T-helper 17 cell (primary cell): ENCODE measurements at places on chromosomes 11 and 22.

GRCh38 chr11:116918925-116919655 is 81.7 kb upstream of the APOA1 start:
- no peak for DNase-seq

DNA sequence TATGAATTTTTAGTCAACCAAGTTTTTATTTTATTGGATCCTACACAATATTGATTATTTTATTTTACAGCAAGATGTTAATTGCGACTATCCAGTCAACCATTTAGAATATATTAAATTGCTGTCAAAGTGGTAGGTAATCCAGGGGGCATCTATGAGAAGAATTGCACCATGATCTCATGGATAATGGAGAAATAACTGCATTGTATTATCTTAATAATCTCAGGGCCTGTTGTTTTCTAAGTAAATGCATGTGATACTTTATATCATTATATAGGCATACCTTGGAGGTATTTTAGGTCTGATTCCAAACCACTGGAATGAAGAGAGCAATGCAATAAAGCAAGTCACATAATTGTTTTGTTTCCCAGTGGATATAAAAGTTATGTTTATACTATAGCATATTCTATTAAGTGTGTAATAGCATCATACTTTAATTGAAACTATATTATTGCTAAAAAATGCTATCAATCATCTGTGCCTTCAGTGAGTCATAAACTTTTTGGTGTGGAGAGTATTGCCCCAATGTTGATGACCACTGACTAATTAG is 595.4 kb upstream of the CHORDC1 start:
- DNase-seq, result no peak

DNA sequence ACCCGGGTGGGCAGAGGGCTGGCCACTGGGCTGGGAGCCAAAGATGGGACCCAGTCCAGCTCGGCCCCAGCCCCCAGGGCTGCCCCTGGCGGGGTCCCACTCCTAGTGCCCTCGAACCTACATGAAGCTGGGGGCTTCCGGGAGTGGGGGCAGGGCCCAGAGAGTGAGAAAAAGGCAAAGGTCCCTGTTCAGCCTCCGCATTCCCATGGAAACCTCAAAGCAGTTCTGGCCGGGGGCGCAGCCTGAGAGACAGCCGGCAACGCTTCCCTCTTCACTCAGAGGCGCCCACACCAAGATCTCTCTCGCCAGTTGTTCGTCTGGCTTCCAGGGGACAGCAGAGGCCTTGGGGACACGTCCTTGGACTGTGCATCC is 22.4 kb upstream of the ARHGAP8 start:
- DNase-seq, result no peak

GRCh38 chr22:27677905-27678458 is 123.6 kb downstream of the MN1 start:
- no peak for DNase-seq

DNA sequence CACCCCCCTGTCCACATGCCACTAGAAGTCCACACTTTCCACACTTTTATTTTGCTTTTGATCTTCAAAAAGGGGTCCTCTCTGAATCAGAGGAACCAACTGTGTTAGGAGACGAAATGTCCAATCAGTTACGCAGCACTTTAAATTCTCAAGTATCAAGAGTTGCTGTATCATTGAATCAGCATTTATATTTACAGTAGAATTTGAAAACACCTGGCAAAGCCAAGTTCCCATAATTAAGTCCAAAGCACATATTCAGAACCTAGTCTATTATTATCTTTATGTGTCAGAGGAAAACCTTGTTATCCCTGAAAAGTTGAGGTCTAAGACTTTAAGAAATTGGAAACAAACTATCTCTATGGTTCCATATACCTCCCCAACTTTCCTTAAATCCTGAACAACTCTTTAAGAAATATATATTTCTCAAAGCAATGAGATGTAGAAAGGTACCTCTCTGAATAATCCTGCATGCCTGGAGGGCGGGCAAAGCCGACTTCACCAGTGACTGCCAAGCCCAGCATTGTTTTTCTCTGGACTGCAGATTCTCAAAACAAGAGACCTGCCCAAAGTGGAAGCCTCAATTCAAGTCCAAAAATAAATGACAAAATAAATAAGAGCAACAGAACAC is 75.9 kb upstream of the ARFGAP3 start:
- DNase-seq, result no peak

- no peak for DNase-seq
Observed at GRCh38 chr22:17102297-17102667, 17.5 kb downstream of the IL17RA start.

DNA sequence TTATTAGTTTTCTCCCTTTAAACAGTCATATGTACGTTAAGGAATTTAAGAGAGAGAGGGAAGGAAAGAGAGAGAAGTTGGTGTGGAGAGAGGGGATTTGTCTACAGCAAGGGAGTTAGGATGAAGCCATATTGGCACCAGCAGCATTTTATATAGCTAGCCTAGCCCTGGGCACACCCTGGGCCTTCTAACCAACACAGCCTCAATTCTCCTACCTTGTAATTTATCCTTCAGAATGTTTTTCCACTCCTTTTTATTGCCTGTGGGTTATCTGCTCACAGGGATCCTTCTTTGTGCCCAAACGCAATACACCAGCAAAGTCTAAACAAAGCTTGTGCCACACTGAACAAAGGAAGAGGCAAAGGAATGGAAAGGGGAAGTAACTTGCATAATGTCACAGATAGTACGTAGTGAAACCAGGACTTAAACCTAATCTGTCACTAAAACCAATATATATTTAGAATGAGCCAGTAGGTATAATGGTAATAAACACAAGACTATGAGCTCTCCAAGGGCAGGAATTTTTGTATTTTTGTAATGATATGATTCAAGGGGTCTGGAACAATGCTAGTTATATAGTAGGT is 613.8 kb upstream of the TENM4 start:
- no peak for DNase-seq

DNA sequence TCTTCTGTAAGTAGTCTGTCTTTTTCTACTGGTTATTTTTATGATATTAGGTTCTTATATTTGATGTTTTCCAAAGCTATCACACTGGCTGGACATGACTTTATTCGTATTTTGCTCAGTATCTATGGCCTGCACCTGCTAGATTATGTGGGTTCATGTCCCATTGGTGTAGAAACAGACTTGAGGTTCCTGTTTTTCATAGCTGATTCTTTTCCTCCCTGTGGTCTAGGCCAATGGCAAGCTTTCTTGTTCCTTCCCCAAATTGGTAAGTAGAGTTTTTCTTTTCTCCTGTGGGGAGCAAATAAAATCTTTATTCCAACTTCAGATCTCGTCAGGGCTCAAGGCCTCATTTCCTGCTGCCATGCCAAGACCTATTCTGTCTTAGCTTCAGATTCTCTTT is 30.2 kb upstream of the SWAP70 start:
- DNase-seq, result no peak
